ENCODE measurements at places on chromosomes 1 and 21.

DNA sequence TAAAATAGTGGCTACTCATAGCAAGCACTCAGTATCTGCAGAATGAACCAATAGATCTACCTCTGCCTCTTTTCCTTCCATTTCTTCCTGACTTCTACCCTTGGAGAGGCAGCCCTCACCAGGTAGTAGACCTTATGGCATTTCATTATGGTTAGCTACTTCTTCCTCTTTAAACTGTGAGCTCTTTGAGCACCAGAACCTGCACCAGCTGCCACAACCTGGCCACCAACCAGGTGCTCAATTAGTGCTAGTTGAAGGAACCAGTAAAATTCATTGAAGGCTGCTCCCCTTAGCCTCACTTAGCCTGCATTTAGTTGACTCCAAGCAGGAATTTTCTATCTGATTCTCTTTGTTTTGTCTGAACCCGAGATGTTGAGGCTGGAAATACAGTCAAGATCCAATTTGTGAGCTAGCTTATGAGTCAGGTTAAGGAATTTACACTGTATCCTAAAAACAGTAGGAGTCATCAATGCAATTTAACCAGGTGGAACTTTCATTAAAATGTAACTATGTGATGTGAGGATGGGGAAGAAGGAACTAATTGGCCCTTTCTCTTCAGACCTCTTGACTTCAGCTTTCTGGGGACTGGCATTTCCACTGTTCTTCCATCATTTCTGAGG is 81.5 kb upstream of the UBE2U start:
- no peak for DNase-seq

GRCh38 chr1:233097959-233098580 is 147.7 kb downstream of the NTPCR start:
- no peak for DNase-seq

DNA sequence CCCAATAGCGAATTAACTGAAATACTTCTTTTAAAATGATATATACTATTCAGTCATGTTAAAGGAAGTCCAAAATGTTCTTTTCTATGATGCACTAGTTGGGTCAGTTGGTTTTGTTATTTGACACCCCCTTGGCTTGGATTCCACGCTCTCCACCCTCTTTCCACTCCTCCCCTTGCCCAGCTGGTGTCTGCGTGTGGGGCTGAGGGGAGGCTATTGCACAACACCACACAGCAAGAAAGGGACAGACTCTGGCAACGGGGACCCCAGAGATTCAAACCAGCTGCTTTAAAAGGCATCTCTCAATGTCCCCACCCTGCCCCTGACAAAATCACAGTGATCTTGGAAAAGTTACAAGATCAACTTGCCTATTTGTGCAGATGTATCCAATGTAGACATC is 394.3 kb downstream of the TGFB2 start:
- DNase-seq = peak; percentile 33

- peak; percentile 81 for DNase-seq
These were observed 57.3 kb downstream of the PSMG1 start for GRCh38 chr21:39125752-39126485.

DNA sequence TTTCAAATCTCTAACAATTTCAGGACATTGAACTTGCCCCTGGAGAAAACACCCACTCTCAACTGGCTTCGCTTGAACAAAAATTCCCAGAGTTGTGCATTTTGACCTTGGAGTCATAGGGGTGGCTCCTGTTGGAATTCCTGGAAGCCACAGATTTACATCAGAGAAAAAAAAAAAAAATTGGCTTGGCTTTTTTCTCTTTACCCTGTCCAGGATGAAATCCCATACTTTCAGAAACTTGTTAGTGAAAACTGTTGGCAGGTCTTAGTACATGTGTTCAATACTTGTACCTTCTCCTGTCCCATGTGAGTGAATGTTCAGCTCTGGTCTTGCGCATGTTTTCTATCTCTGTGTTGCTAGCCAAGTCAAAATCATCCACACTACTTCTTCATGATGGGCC is 228.8 kb downstream of the TGFB2 start:
- no peak for DNase-seq

DNA sequence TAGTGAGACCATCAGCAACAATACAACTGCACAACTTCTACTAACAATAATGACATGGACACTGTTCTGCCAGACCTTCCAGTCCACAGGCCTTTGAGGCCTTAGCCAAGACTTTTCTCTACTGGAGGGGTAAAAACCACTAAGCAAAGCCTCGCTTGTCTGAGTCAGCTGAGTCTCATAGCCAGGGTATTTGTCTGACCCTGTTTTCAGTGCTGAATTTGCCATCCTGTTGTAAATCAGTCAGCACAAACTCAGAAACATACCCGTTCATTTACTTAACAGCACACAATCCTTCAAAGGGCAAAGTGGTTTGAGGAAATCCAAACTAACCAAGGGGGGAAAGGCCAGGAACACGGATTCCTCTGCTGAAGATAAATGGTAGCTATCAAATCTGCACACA is 537.8 kb downstream of the SMYD3 start:
- no peak for DNase-seq

DNA sequence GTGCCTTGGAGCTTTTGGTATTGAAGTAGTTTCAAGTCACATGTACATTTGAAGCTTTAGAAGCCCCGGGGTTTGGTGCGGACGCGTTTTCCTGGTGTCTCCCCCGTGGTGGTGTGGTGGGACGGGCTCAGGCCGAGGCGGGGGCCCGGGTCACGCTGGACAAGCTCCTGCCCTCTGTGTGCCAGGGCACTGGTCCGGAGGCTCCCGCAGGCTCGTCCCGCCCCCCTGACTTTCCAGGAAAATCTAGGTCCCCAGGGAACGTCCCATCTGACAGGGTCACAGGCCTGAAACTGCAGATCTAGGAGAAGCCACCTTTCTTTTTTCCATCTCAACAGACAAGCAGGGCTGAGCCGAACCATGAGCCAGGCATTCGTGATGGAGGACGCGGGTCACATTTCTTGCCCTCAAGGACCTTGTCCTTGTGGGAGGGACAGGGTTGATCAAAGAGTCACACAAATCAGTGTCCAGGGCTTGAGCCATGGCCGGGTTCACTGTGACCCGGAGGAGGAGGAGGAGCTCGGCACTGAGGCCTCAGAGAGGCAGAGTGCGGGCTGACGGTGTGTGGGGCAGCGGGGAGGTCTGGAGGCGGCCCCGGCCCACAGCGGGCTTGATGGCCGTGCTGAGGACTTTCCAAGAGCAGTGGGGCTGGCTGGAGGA is 1.6 kb downstream of the DMRTB1 start:
- DNase-seq = no peak

DNA sequence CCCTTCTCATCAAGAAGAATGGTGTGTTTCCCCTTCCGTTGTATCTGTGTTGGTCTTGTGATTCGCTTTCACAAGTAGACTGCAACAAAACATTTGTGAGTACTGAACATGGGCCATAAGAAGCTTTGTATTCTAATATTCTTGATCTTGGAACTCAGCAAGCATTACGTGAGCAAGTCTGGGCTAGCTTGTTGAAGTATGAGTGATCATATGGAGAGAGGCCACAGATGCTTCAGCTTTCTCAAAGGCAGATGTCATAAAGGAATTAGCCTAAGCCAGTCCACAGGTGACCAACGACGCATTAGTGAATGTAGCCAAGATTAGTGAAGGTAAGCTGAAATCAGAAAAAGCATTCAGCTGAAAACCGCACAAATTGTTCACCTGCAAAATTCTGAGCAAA is 609.6 kb upstream of the NEGR1 start:
- no peak for DNase-seq

GRCh38 chr1:177091040-177091439 is 73.5 kb downstream of the ASTN1 start:
- DNase-seq = no peak

GRCh38 chr21:15121655-15122120 is 56.9 kb upstream of the NRIP1 start:
- peak; percentile 35 for DNase-seq

DNA sequence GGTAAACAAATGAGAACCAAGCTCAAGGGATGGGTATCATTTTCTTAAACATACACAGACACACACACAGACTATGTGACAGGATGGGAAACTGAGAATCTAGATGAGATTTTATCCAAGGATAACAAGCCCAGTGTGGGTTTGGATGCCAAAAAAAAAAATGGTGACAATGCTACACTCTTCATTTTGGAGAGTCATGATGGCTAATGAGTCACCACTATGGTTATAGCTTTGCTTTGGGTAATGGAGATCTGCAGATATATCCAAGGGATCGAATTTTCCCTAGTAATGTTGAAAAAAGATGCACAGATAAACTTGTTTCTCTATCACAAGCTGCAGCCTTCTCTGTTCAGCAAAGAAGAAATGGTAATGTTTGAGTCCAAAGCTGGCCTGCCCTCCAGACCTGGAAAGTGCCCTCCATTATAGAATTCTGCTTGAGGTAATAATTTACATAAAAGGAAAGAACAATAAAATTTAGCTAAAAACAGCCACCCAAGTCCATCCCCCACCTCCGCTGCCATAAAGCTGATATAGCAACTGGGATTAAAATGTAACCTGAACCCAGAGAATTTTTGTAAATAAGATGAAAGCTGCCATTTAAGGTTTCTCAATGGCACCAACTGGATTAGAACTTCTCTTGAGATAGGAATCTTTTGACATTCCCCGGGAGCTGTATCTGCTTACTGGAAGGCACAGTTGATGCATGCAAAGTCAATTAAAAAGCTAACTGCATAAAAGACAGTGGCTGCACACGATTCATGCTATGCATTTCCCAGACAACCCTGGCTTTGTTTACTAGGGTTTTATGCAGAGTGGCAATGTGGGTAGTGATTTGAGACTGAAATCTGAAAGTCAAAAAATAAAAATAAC is 395.2 kb upstream of the LYPLAL1 start:
- no peak for DNase-seq

DNA sequence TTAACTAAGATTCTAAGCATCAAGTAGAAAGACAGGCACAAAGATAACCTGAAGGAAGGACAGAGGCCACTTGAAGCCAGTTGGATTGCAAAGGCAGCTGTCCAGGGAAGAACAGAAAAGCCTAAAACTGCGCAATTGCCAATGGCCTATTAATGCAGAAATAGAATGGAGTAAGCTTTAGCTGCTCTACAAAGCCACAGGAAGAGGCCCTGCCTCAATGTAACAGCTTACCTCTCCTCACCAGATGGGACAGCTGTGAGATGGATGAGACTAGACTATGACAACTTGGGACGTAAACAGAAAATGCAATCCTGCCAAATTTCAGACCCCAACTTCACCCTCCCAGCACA is 176.5 kb downstream of the EIF4G3 start:
- no peak for DNase-seq

DNA sequence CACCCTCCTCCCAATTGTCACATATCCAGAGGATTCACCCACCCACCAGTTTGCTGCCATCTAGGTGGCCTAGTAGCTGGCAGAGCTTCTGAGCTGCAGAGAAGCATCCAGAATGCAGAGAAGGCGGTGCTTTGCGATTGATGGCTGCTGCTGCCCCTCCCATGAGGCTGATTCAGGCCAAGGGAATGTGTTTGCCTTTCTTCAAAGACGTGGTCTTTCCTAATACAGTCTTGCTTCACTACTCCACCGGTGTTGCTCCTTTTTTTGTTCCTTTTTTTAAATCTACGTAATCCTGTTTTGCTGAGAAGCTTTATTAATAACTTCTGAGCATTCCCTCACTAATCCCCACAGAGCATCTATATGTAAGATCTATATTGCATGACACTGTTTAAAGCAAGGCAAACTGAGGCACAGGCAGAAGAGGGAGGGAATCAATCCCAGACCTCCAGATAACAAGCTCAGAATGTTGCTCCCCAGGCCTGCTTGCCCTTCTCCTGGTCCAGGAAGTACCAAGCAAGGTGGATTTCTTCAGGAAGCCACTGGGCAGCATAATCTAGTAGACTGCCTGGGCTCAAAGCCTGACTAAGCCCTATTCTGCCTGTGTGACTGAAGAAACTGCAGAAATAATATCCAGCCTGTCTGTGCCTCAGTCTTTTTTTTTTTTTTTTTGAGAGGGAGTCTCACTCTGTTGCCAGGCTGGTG is 275.5 kb upstream of the FMN2 start:
- no peak for DNase-seq

DNA sequence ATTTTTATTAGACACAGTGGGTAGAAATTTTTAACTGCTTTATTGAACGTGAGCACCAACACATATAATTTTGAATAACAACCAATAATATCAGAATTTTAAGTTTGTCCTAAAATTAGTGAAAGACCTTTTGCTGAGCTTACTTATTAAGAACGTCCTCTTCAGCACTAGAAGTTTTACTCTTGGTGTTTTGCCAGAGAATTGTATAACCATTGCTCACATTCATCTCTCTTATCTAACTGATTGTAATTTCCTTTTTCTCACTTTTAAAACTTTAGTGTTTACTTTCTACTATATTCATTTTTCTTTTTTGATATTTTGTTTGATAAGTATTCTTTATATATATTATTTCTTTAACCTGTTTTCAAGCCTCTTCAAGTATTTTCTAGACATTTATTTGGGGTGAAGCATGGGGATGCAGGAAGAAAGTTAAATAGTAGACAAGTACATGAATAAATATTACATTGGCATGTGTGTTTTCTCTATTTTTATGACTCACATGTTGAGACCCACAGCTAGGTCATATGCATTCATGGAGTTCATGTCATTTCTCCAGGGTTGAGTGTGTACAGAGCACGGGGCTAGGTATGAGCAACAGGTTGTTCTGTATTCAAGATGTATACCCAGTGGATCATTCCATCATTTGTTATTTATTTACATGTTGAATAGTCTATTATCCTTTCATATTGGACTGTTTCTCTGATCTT is 90.6 kb downstream of the ATP6V1G3 start:
- no peak for DNase-seq

- no peak for DNase-seq
These were observed 145.0 kb downstream of the RASAL2 start for GRCh38 chr1:178238722-178239510.

DNA sequence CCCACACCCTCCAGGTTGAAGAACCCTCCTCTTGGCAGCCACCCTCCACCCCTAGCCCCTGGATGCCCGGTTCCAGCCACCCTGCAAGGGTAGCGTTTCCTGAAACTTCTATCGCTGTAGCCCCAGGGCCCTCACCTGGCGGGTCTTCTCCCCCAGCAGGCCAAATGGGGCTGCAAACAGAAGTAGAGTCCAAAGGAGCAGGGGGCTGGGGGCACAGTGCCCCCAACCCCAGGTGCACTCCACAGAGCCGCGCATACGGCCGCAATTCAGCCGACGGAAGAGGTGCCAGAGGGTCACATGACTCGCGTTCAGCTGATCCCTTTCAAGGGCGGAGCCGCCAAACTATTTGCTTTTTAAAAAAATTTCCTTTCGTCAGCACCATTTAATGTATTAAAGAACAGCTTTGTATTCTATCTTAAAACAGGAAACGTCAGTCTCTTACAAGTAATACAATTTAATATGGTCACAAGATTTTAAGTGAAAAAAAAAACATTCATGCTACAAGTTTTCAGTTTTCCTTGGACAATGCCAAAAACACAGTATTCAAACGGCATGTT is at the start of gene GLMP:
GLMP (minus strand) TSS at position 289 of the 557 bp plus-strand sequence; CDS start at position 255, 34 bp downstream.
- DNase-seq = peak; percentile 78
